ENCODE measurements at places on chromosomes 12 and 14. TPM values are rescaled to one million over a fixed set of nuclear protein-coding genes. Genes with fewer than 3 reads are reported as not detected.

The INSM2 gene
- not detected for total RNA-seq

The CLEC9A gene
- not detected for total RNA-seq

The KRT6C gene
- not detected for total RNA-seq

The GALC gene
- total RNA-seq: 18.9 TPM

The PPP1R13B gene
- total RNA-seq: 63.0 TPM

The REP15 gene
- total RNA-seq: 3.5 TPM

The OR4Q3 gene
- total RNA-seq: not detected

The KLRC3 gene
- not detected for total RNA-seq

The SDR9C7 gene
- total RNA-seq: not detected

The ACOT6 gene
- not detected for total RNA-seq

The C1RL gene
- 23.0 TPM for total RNA-seq

The HEATR5A gene
- 42.4 TPM for total RNA-seq

GRCh38 chr12:121575952-121576625 is 4.7 kb downstream of the KDM2B start:
- no peak for DNase-seq

GRCh38 chr12:122094137-122094734 is 15.7 kb downstream of the MLXIP start:
- no peak for DNase-seq

GRCh38 chr14:66295386-66295785 is 190.8 kb upstream of the CCDC196 start:
- no peak for DNase-seq

DNA sequence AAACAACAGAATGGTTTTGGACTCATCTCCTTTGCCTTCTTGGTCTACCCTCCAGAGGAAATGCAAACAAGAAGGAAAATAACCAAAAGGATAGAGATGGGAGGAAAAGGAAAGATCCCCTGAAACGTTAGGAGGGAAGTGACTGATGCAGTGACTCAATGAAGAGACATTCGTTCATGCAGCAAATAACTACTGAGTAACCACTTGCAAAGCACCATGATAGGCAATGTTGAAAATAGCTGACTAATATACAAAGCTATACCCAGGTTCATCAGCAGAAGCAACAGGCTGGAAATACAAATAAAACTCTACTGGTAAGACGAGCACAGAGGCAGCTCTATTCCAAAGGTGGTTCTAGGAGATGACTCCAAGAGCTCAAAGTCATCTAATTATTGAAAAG is 41.8 kb downstream of the R3HDM2 start:
- no peak for DNase-seq

- DNase-seq: no peak
These were observed 78.9 kb upstream of the SLC38A2 start for GRCh38 chr12:46451276-46452021.

- DNase-seq: no peak
These were observed 11.2 kb downstream of the ADSS1 start for GRCh38 chr14:104734991-104735779.

DNA sequence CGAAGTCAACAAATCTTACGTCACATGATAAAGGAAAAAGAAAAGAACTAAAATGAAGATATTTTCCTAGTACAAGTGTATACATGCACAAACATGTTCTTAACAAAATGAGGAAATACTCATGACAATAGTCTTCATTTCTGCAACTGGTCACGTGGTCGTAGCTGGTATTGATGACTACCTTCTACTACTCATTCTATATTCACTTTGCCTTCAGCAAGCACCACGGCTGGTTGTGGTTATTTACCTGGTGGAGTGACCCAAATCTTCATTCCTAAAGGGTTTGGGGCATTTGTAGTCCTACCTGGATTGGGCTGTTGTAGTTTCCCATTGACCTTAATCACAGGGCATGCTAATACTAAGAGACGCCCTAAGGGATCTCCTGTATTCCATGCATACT is 51.2 kb downstream of the FIGNL2 start:
- DNase-seq: no peak

DNA sequence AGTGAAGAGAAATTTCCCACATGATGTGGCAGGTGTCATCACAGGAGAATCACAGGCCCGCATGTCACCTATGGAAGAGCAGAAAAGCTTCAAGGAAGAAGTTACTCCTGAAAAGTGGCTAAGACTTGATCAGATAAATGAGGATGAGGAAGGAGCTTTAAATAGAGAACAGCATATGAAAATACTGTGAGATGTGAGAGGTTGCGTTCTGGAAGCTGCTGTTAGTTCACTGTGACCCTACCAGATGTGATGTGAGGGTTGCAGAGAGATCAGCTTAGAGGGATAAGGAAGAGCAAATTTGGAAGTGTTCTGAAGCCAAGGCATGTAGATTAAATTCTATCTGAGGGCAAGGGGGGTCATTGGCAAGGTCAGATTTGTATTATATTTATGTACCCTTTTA is 17.1 kb downstream of the ERP27 start:
- DNase-seq: no peak

GRCh38 chr14:89219051-89219450 is 198.0 kb downstream of the FOXN3 start:
- DNase-seq: no peak

GRCh38 chr12:80041071-80041470 is 58.3 kb upstream of the OTOGL start:
- no peak for DNase-seq

GRCh38 chr12:1288333-1288732 is 297.3 kb downstream of the ERC1 start:
- no peak for DNase-seq

- no peak for DNase-seq
These were observed 48.7 kb upstream of the ATF1 start for GRCh38 chr12:50715174-50715573.

- no peak for DNase-seq
These were observed 24.1 kb upstream of the UBC start for GRCh38 chr12:124938587-124938986.

GRCh38 chr12:49330032-49330619 is 6.9 kb downstream of the C1QL4 start:
- DNase-seq: no peak

DNA sequence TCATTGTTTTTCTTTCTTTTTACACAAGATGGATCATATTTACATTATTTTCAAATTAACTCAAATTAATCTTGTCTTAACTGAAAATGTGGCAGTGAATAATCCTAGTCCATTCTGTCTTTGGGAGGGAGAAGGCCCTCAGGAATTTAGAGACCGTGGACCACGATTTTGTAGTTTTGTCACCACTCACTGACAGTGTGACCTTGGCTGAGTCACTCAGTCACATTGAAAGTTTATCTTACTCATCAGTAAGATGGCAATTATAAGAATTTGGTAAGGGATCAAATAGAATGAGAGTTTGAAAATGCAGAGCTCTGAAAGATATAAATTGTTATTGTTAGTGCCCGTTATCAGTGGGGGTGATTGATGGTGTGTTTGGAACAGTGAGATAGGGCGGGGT is 16.4 kb downstream of the FOXJ2 start:
- DNase-seq: no peak

DNA sequence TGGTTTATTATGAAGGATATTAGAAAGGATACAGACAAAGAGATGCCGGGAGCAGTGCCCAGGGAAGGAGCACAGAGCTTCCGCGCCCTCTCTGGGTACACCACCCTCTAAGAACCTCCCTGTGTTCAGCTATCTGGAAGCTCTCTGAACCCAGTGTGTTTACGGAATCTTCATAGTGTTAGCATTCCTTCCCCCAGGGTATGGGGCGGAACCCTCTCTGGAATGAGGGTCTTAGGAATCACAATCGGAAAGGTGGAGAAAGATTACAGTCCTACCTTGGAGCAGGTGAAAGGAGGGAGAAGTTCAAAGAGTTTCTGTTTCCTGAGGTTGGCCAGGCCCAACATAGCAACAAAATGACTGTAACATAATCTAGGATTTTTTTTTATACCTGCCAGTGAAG is 6.8 kb upstream of the NUDT4 start:
- no peak for DNase-seq

- DNase-seq: no peak
These were observed 24.6 kb upstream of the BATF start for GRCh38 chr14:75497701-75498100.

GRCh38 chr12:53299101-53299453 is 418 bp upstream of the MYG1 start:
- DNase-seq: no peak

DNA sequence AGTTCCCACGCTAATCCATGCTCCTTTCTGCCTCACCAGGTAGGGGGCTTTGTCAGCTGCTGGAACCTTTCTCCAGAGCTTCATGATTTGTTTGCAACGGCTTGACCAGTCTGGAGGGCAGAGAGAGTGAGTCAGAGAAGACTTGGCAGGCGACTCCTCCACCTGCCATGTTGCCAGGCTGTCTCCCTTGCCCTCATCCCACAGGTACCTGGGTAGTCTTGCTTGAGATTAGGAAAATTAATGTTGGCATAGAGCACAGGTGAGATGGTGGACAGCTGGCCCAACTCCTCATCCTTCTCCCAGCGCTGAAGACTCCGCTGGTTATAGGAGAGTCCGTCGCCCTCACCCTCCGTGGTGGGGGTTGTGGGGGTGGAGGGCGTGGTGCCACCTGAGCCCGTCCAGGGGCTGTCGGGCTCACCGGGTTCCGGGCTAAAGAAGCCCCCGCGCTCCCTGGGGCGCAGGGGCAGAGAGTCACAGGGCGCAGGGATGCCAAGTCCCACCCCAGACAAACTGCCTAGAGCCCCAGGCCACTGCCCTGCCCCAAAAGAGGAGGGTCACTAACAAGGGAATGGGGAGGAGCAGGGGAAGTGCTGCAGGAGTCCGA is 18.6 kb downstream of the KMT2D start:
- no peak for DNase-seq

- no peak for DNase-seq
These were observed 406.1 kb upstream of the TMPO start for GRCh38 chr12:98109266-98109665.

GRCh38 chr14:103562179-103562428 is 353 bp downstream of the BAG5 start:
- DNase-seq: peak; percentile 65

DNA sequence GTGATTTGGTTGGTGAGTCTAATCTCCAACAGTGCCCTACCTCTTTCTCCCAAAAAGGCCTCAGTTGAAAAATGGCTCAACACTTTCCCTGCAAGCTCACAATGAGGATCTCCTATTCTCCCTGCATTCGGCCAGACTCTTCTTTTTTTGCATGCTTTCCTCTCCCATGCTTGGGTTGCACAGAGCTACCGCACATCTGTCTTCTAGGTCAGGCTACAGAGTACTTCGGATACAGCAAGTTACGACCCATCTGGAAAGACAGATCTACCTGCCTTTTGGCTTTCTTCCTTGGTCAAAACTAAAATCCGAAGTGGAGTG is 305 bp upstream of the SLC16A7 start:
- DNase-seq: no peak
